ENCODE measurements at places on chromosomes 3 and 15.

- no peak for ATAC-seq
These were observed 126.9 kb upstream of the MRPS22 start for GRCh38 chr3:139216958-139217357.

GRCh38 chr15:31272558-31273257 is 53.9 kb upstream of the KLF13 start:
- no peak for ATAC-seq

GRCh38 chr15:38453971-38454695 is at the start of gene FAM98B:
Gene FAM98B (plus strand): TSS chr15:38454127. CDS start chr15:38454162, 35 bp downstream.
- ATAC-seq = peak; percentile 96

GRCh38 chr3:127454968-127455367 is 135.6 kb downstream of the TPRA1 start:
- ATAC-seq = no peak

GRCh38 chr3:52756141-52756540 is 14.6 kb downstream of the NEK4 start:
- no peak for ATAC-seq

DNA sequence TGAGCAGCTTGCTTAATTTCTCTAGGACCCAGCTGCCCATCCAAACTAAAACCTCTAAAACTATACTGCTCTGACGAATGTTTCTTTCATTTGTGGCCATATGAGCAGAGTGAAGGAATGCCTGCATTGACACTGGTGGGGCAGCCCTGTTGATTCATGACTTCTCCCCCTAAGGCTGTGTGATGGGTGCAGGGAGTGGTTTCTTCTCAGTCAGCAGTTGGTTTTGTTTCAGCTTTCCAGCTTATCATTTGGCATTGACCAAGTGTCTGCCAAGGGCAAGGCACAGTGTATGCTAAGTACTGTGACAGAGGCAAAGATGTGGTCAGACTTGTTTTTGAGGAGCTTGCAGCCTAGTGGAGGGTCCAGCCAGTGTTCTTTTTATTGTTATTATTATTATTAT is 4.7 kb downstream of the ABHD6 start:
- no peak for ATAC-seq

DNA sequence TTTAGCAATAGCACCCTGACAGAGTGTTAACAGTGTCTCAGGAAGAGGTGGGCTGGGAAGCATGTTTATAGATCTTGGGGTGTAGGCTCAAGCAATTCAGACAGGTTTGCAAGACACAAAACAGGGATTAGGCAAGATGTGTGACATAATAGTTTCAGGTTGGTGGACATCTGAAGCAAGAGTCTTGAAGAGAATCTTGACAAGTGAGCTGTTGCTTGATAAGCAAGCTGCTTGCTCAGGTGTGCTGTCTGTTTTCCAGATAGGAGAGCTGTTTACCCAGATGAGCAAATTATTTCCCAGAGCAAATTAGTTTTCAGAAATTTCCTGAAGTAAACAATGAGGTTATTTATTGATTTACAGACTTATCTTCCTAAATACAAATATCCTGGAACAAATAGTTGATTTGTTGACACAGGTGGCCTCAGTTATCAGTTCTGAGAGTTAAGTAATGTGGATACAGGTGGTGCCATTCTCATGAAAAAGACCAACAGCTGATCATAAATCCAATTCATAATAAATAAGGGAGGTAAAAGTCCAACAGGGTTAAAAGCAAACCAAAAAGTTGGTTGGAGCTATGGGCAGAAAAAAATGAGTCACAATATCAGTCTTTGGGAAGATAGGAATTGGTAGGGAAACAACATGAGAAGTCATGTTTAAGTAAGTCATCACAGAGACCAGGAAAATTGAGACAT is 437.3 kb downstream of the TBL1XR1 start:
- ATAC-seq = no peak

- ATAC-seq = no peak
These were observed 109.6 kb upstream of the LMOD3 start for GRCh38 chr3:69231929-69232440.

DNA sequence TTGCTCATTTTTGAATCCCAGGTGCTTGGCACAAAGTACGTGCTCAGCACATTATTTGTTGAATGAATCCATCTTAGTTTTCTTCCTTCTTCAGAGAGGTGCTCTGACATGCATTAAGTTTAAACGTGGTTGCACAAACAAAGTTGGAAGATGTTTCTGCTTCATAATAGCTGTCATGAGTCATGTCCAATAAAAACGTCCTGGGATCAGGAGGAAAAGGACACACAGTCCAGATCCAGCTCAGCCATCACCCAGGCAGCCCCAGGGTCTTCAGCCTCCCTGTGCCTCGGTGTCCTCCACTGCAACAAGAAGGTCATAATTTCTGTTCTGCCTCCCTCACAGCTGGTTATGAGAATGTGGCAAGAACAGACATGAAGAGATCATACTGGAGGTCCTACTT is 55.4 kb downstream of the CCNL1 start:
- ATAC-seq = no peak

DNA sequence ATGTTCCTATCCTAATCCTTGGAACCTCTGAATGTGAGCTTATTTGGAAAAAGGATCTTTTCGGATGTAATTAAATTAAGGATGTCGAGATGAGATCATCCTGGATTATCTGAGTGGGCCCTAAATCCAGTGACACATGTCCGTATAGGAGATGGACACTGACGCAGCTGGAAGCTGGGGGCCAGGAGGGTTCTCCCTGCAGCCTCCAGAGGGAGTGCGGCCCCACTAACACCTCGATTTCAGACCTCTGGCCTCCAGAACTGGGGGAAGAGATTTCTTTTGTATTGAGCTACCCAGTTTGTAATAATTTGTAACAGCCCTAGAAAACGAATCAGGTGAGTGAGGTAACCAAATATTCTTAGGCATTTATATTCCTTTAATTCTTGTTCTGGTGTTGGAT is 2.5 kb downstream of the DNAJB8 start:
- ATAC-seq = no peak

DNA sequence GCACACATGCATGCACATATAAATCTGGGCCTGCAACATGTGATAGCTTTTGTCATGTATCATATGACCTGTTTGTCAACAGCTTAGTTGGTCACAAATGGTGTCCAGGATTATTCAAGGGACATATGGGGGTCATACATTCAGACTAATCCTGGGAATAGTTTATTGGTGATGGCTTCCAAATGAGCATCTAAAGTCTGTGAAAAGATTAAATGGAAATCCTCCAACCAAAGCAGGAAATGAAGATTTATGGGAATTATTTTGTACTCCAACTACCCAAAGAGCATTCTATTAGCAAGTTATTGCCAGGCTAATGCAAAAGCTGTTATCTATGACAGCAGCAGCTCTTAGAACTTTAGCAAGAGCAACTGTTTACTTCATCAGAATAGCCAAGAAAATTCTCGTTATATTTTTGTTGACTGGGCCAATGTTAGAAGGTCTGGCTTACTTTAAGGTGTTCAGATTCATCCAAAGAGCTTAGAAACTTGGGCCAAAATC is 7.1 kb downstream of the FSTL1 start:
- no peak for ATAC-seq

- ATAC-seq = no peak
These were observed 121.3 kb upstream of the ADAMTS9 start for GRCh38 chr3:64809086-64809485.

GRCh38 chr3:12328132-12328836 is 39.4 kb downstream of the PPARG start:
- ATAC-seq = no peak

GRCh38 chr15:68503791-68504680 is 72.1 kb upstream of the ITGA11 start:
- no peak for ATAC-seq

Data from activated CD4-positive, CD25-positive, alpha-beta regulatory T cell treated with anti-CD3 and anti-CD28 coated beads, Interleukin-2, amount 50 U/mL, for 24 hours (primary cell).